ENCODE measurements at places on chromosomes 7 and 10.
A peak's percentile ranks its signal among the peaks of the same experiment; 100 is the strongest.

DNA sequence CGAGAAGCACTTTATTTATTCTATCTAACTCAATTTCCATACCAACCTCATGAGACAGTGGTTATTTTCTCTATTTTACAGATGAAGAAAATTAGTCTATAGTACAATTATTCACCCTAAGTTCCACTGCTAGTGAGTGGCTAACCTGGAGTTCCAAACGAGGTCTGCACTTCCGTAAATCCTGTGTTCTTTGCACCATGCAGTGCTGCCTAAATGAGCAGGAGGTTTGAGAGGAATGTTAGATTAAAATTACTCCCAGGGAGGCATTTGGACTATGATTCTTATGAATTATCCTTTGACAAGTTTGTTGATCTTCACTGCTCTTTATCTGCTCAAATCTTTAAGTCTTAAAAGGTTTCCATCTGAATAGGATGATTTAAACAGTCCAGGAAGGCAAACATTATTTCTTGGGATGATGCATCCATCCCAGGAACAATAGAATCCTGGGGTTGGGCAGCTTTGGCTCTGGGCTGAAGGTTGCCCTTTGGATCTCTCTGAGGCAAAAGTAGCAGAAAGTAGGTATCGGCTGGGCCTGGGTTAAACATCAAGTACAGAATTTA lies 400.8 kb downstream of the REEP3 start:
- DNase-seq: no peak

GRCh38 chr10:119306986-119307392 lies 99.6 kb downstream of the GRK5 start:
- peak; percentile 61 for DNase-seq

GRCh38 chr7:92835261-92835850 lies 1.0 kb downstream of the CDK6 start:
- peak; percentile 75 for DNase-seq

DNA sequence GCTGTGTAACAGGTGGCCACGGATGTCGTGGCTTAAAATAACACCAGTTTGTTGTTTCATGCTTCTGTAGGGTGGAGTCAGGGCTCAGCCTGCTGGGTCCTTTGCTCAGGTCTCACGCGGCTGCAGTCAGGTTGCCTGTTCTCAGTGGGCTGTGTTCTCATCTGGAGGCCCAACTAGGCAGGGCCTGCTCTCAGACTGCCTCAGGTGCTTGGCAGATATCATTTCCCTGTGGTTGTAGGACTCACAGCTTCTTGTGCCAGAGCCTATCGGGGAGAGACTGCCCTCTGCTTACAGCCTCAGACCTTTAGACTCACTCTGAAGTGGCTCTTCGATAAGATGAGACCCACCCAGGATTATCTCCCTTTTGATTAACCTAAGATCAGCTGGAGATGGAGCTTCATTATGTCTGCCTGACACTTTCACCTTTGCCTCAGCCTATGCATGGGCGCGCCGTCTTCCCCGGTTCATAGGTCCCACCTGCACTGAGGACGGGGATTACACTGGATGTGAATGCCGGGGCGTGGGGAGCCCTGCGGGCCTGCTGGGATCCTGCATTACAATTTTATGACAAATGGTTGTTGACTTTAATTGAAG lies 55.3 kb downstream of the INPP5A start:
- no peak for DNase-seq

DNA sequence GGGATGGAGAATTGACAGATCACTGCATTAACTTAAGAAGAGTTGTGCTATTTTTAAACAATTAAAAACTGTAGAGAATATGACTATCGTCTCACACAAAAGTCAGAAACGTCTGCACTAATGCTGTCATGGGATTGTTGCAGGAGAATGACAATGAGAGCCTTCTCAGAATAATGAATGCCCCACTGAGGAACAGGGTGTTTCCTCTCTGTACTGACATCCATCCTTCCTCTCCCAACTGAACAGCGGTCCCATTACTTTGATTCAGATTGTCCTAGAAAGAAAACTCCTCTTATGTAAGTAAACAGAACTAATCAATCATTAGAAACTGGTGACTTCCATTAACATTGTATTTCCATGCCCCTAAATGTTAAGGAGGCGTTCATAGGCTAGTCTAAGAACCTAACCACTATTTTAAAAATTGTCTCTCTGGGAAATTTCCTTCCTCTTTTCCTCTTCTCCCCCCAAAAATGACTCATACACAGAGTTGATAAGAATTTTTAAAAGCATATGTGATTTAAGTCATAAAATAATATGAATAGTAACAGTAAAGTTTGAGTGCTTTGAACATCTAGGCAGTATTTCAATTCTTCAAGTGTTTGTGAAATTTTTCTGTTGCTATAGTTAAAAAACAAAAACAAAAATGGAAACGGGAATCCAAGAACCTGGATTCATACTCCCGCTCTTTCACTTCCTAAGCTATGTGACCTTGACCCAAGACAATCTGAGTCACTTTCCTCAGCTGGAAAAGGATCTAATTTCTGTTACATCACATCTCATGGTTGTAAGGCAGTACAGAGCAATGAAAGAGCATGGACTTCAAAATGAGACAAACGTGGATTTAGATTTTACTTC lies 12.7 kb upstream of the MACC1 start:
- peak; percentile 88 for DNase-seq

GRCh38 chr7:64300641-64301405 lies 12.9 kb upstream of the ZNF736 start:
- no peak for DNase-seq

GRCh38 chr7:43112941-43113621 lies 634 bp downstream of the HECW1 start:
- DNase-seq: no peak

GRCh38 chr10:6119423-6119822 lies 30.6 kb downstream of the RBM17 start:
- peak; percentile 20 for DNase-seq

DNA sequence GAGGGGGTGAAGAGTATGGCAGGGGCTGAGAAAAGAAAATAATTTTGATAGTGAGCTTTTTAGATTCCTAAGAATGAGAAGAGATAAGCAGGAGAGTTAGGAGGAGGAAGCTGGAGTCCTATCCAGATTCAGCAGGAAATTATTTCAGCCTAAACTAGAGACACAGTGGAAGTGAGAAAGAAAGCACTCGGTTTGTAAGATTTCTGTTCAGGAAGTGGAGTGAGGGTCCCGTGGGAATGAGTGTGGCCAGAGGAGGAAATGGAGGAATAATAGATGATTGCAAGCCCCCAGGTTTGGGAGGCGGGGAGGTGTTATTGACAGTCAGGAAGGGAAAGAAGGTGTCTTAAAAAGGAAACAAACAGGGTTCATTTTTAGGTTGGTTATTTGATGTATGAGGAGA lies 84.8 kb upstream of the NRP1 start:
- no peak for DNase-seq

DNA sequence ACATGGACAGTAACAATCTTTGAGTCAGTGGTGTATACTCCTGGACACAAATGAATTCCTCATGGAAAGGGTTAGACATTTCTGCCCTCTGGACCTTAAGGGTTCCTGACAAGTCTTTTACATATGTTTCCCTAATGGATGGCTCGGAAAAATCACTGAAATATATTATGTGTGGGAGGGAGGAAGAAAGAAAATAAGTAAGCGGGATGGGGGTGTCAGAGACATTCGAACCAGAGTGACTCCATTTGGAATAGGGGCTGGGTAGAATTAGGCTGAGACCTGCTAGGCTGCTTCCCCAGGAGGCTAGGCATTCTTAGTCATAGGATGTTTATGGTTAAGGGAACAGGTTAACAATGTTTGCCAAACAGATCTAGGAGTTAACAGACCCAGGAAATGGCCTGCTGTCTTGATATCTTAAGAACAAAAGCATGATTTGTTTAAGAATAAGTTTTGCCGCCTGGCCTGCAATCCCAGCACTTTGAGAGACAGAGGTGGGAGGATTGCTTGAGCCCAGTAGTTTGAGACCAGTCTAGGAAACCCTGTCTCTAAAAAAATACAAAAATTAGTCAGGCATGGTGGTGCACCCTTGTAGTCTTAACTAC lies 1241.7 kb downstream of the TYW1 start:
- DNase-seq: no peak

DNA sequence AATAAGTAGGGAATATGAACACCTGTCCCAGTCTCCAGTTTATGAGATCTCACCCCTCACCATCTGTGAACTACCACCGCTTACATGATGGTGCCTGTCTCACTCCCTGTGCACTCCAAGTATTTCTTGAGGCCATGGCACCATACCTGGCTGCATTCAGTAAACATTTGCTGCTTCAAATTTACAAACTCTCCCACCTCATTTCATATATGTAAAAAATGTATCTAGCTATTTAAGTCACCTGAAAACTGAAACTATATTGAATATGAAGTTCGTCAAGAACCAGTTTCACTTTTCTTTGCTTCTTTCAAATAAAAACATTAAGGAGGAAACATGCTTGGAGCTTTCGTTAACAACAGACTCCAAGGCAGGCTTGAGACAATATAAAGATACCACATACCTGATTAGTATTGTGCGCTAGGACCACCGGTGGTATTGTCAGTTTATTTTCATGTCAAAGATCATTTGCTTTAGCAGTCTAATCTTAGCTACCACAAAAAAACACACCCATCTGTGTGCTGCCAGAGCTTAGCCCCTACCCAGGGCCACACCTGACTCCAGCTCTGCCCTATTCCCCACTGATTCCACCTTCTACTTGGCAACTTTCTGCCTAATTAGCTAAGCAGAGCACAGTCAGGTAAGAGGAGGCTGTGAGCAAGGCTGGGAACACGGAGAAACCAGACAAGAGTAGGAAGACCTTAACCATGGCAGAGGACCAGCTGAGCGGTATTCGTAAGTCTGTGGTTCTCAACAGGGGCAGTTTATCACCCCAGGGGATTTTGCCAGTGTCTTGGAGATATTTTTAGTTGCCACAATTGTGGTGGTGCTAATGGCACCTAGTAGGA lies 92.0 kb downstream of the ZFAND4 start:
- DNase-seq: no peak

DNA sequence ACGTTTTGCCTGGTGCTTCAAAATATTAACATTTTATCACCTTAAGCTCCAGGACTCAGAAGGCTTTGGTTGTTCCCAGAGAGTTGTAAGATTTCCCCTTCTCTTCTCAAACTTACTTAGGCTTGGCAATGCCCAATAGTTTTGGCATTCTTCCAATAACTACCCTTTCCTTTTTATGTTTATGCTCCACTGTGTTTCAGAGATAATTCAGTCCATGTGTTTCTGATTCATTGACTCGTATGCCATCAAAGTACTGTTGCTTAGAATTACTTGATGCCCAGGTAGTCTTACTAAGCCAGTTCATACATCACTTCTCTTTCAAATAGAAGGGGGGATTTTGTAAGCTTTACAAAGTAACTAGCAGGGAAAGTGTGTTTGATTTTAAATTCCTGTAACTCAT lies 66.6 kb downstream of the AGMO start:
- DNase-seq: no peak

DNA sequence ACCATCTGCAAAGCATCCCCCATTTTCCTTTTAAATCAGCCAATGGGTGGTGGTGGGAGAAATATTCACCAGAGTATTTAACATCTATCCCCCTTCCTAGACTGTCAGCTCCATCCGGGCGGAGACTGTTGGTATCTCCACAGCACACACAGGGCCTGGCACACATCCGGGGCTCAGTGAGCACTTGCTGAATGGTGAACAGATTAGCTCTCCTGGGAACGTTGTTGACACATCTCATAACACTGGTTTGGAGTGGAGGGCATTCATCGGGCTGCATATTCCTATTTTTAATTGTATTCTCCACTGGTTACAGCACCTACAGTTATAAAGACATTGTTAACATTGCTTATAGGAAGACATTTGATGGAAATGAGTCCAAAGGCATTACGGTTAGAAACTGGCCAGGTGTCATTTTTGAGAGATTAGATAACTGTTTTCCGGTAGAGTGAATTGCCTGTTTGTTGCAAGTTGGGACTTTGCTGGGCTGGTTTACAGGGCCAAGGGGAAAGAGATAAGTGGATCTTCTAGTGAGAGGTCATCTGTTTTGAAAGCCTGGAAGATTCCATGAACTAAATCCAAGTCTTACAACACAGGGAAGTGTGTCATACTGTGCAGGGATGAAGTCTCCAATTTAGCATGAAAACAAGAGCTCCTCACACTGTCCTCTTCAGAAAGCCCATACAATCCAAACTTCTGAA lies 101.8 kb downstream of the EGFR start:
- DNase-seq: no peak

DNA sequence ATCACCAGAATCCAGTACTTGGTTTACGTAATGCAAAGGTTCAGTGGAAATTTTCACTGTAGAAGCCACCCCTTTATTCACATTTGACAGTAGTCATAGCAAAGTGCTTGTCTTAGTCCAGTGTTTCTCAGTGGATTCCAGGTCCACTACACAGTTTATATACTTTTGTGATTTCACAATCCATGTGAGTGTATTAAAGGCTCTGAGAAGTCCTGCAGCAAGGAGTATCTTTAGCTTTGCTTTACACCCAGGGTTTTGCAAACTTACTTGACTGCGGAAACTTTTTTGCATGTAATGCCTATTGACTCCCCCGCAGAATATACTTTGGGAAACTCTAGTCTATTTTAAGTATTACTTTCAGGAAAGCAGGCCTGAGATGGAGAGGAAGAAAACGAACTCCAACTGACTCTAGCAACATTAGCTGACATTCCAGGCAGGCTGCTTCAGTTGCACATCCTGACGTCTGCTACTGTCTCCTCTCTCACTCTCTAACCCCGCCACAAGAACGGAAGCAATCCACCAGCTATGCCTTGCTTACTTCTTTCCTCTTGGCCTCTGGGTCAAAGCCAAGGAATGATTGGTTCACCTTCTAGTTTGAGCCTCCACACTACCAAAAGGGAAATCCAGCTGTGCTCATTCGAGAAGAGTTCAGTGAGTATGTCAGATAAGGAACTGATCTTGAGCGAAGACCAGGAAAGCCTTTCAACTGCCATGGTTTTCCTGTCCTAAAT lies 6.2 kb downstream of the PLXNA4 start:
- DNase-seq: no peak

- DNase-seq: no peak
Measured at GRCh38 chr10:49629431-49629881, 15.6 kb downstream of the CHAT start.

Measured in RCC 7860 (cell line).